ENCODE measurements at places on chromosomes 3 and 15.
A peak's percentile ranks its signal among the peaks of the same experiment; 100 is the strongest.

GRCh38 chr3:197435426-197435825, 120.3 kb downstream of the BDH1 start:
- no peak for ATAC-seq

DNA sequence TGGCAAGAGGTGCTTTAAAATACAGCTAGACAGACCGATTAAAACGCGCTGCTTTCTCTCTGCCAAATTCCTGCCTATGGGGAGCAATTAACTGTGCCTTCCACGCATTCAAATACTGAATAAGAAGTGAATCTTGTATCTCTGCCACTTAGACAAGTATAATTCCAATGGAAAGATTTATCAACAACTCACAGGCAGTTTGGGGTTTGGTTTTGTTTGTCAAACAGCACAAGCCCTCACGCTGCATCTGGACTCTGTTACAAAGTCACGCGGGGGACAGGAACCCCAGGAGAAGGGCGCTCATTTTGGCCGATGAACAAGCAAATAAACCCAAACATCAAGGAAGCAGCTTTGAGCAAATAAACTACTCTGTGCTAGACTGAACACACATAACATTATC, 61.8 kb upstream of the TMCO5A start:
- ATAC-seq: no peak

DNA sequence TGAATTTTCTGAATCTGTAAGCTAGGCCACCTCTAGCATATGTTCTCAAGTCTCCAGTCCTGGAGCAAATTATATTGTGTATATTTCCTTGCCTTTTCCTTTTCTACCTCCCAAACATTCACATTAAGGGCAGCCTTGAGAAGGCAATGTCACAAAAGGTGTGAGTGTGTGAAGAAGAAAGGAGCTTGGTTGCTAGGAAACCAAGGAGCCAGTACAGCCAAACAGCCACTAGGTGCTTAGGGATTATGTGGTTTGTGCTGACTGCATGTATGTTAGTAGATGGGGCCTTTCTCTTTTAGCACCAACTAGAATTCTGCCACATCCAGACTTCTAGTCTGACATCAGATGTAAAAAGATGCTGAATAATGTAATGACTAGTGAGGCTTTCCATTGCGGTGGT, 118.8 kb upstream of the DAZL start:
- ATAC-seq: no peak

DNA sequence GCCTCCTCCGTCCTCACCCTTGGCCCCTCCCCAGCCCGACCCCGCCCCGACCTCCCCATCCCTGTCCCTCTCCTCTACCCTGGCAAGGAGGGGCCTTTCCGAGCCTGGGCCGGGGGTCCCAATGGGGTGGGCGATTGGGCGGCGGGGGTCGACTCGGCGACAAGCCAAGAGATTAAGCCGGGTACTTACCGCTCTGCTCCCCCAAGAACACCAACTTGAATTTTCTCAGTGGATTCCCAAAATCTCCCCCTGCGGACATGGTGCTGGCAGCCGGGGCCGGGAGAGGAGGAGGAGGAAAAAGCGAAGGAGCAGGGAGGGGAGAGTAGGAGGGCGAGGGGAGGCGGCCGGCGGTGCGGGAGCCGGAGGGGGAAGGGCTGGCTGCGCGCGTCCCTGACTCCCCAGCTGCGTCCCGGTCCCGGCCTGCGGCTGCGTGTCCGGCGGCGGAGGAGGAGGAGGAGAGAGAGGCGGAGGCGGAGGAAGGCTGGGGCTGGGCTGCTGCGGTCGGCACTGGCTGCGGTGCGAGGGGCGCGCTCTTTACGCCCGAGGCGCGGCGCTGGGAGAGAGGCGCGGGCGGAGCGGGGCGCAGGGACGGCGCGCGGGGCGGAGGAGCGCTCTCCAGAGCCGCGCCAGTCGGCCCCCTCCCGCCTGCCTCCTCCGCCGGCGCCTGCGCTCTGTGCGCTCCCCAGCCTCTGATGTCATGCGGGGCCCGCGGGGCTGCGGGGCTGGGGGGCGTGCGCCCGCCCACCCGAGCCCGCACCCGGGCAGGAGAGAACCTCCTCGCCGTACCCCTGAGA, at the start of gene RAB6B:
RAB6B (minus strand) TSS at position 675 of the 794 bp plus-strand sequence; CDS start at position 259, 416 bp downstream.
- ATAC-seq: peak; percentile 83

DNA sequence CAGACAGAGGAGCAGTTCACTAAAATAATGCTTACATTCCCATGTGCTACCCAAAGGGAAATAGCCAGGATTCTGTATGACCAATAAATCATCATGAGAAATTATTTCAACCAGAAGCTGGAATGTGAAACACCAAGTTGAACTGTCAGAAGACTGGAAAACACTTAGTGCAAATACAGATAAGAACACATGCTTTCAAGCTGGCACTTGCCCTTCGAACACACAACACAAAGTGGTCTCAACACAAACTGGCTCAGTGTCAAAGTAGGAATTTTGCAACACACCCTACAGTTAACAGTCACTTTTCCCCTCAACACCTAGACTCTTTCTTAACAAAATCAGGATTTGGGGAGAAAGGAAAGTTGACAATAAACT, 1.3 kb downstream of the FSD2 start:
- ATAC-seq: no peak

DNA sequence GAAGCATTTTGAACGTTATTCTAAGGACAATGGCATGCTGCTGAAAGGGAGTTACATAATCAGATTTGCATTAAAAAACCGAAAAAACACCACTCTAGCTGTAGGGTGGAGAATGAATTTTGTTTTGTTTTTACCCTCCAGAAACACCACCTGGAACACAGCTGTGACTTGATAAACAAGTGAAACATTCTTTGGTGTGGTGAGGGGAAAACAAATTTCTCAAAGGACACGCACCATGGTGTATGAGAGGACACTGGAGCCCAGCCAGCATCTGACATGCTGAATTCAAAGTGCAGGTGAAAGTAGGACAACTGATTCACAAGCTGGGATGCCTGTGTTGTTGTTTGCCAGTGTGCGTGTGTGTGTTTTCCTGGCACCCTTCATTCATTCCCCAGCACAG, 554.5 kb upstream of the TBL1XR1 start:
- no peak for ATAC-seq

- peak; percentile 74 for ATAC-seq
Observed at GRCh38 chr3:46110701-46111493, 83.6 kb upstream of the XCR1 start.

DNA sequence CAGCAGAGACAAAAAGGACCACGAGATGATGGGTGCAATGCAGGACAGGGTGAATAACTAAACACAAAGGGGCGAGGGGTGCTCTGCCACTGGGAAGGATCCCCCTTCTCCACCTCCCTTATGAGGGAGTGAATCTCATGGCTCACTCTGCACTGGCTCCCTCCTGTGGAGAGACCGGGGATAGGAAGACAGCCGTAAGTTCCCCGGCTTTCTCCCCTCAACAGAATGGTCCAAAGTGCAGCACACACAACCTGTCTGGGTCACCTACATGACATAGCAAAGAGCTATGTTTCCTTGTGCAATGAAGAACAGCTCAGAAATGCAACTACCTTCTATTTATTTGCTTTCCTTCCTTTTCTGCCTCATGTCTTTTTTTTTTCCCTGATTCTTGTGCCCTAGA, 7.8 kb upstream of the ACSBG1 start:
- ATAC-seq: no peak

DNA sequence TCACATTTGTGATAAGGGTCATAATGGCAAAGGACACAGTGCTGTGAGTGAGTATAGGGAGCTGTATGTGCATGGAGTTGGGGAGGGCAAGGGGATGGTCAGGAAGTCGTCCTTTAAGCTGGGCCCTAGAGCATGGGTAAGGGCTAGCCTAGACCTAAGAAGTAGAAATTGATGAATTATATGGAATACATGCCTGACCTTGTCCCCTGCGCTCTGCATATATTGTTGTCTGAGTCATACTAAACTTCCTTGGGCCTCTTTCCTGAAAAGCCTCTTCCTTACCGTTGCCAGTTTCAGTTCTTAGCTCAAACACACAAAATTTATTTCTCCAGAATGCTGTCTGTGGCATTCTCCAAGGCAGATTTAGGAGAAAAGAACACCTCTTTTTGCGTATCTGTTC, 4.6 kb downstream of the SNRK start:
- ATAC-seq: no peak

DNA sequence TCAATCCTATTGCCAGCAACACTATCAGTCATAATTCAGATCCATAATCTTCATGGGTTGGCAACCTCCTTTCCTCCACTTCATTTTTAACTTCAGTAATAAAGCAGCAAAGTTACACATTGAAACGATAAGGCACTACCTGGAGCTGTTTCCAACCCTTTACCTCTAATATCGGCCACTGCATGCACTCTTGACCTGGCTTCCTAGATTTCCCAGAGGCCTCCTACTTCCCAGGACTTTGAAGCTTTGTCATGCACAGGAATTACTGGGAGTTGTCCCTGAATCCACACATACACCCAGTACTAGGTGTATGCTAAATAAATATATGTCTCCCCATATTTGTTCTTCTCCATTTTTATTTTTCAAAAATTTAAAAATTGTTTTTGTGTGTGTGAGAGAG, 126.1 kb downstream of the PLD1 start:
- no peak for ATAC-seq

DNA sequence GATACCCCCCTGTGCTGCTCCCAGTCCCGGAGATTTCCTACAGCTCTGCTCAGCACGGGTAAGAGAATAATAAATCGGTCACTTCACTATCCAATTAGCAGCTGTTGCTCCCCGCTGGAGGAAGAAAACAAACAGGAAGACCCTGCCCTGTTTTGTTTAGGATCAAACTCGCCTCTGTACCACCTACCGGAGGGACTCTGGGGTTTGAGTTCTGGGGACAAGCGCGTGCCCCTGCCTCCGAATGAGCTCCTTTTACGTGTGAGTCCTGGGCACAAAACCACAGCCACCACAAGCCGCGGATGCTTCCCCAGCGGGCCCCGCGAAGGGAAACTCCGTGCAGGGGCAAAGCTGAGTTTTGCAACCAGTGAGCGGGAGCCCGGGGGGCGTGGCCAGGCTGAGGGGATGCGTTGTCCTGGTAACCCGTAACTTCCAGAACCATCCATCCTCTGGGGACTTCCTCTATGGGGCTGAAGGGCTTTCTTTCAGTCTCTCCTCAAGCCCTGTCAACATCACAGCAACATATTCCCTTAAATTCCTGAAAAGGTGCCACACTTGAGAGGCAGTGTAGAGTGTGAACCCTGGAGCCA, 315.7 kb upstream of the PROK2 start:
- peak; percentile 83 for ATAC-seq

DNA sequence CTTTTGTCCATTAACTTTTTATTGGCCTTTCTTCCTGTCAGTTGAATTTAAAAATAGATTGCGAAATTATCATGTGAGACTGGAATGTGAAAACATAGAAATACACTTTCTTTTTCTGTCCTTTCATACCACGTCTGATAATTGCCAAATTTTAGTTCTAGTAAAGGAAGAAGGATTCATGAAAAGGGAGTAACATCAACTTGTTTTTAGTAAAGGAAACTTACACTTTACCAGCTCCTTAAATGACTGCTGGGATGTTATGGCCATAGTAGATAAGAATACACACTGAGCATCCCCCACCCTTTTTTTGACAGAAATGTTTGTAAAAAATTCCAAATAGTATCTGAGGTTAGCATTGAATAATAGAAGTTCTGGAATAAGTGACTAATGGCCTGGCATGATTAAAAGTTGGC, 137.9 kb downstream of the NEO1 start:
- ATAC-seq: no peak

DNA sequence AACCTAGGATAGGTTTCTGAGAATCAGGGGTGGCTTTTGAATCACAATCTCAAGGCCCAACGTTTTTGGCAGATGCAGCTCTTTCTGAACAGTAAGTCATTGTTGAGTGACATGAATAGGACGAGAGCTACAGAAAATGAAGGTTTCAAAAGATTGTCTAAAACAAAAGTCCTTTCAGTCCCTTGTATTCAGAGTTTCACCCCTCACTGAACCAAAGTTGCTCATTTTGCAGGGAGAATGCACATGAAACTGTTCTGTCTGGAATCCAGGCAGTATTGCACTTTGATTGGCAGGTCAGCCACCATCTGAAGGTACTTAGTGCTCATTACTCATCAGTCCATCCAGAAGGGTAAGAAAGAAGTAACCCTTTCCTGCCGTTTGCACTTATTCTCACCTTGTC, 24.1 kb upstream of the RASGRP1 start:
- ATAC-seq: no peak

GRCh38 chr3:15205934-15206661, at the start of gene CAPN7:
TSS of gene CAPN7 (plus strand) at chr3:15206246. CDS start at chr3:15206496, 250 bp downstream.
- ATAC-seq: peak; percentile 98

DNA sequence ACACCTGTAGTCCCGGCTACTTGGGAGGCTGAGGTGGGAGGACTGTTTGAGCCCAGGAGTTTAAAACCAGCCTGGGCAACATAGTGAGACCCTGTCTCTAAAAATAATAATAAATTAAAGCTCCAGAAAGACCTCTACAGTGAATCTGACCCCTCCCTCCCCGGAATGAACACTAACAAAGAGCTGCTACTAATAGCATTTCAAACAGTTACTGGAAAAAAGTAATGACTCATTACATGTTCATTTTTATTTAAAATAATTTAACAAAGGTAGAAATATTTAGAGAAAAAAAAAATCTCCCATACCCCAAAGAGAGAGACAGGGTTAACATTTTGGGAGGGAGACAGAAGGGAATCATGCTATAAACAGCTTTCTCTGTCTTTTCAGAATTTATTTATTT, 2.2 kb upstream of the UBA3 start:
- ATAC-seq: no peak

DNA sequence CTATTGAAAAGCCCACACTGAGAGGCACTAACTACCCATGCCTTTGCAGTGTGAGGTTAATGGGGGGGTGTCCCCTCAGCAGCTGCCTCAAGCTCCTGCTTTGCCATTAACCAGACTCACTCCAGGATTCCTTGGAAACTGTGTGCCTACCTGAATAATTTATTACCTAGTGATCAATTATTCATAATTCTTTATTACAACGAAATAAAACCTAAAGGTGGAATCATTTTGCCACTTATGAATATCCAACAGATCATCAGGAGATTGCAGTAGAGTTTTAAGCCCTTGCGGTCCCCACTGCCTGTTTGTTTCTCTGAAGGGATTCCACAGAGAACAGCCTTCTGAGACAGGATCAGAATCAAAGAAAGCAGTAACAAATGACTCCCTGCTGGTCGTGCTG, 23.3 kb downstream of the NEK11 start:
- ATAC-seq: no peak

DNA sequence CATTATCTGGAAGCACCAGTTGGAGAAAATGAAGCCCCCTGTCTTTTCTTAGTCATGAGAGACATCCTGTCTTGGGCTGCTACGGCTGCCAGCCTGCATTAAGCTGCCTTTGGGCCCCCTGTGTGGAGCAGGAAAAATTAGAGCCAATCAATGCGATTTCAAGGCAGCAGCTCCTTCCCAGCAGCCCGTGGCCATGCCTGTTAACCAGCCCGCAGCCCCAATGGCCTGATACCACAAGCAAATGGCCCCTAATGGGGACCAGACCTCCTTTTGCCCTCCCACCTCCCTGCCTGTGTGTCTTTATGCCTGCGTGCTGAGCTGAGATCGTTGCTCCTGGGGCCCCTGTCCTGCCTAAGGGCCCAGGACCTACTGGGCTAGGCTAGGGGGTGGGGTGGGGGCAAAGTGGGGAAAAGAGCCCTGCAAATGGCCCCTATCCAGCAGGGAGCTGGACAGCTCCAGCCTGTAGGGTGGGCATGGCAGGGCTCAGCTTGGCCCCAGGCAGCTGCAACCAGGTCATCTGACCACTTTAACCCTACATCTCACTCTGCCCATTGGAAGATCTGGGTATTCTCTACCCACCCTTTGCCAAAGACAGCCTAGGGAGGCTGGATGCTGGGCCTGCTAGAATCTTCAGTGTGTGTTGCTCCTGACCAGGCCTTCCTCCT, 53.8 kb upstream of the MRPS22 start:
- ATAC-seq: no peak

All from gastroesophageal sphincter (tissue), 4 donors.